T-cell (primary cell): ENCODE measurements at places on chromosomes 12 and 14. TPM values are rescaled to one million over a fixed set of nuclear protein-coding genes. Genes with fewer than 3 reads are reported as not detected.

AICDA gene
- total RNA-seq, result 0.10 TPM

AEBP2 gene
- 66.1 TPM for total RNA-seq

PDZRN4 gene
- not detected for total RNA-seq

B3GNT4 gene
- total RNA-seq, result 0.35 TPM

DNA sequence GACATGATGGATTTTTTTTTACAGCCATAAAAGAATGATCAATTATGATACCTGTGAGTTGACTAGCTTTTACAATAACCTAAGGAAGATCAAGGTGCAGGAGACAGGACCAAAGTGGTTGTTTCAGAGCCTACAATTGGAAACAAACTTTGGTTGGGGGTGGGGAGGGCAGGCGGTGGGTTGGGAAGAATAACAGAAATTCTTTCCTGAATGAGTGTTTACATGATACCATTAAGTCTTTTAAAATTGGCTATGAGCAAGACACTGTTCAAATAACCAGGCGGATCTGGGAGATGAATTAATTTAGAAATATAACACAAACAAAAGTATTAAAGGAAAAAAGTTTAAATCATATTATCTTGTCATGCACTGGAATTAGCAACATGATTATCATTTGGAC lies 7.2 kb downstream of the NFYB start:
- DNase-seq, result no peak
- no peak overlapping the region for H3K27ac ChIP-seq
- H3K36me3 ChIP-seq, result peaks cover 64% of the 10 kb centered on the region

- H3K4me3 ChIP-seq, result no peak overlapping the region
- no peak for DNase-seq
- H3K27me3 ChIP-seq, result no peaks in the 10 kb centered on the region
- H3K36me3 ChIP-seq, result no peaks in the 10 kb centered on the region
These were observed 83.3 kb upstream of the PPM1H start for GRCh38 chr12:63018273-63018672.

DNA sequence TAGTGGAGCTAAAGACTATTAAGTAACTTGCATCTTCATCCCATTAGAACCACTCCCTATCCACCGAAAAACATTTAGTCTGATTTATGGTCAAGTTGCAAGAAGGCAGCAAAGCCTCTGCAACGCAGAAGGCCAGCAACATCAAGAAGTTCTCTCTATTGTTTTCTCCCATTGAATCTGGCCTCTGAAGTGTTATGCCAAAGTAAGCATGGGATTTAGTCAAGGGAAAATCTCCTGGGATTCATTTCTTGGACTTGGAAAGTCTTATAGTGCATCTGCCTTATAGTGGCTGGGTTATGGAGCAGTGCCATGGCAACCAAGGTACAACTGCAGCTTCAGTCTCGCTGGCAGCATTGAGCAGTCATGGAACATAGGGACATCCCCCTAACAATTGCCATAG lies 87.7 kb upstream of the KRR1 start:
- H3K36me3 ChIP-seq, result no peaks in the 10 kb centered on the region
- DNase-seq, result no peak
- H3K4me3 ChIP-seq, result no peak overlapping the region
- no peaks in the 10 kb centered on the region for H3K4me1 ChIP-seq

- no peaks in the 10 kb centered on the region for H3K27me3 ChIP-seq
- H3K4me1 ChIP-seq, result no peaks in the 10 kb centered on the region
- no peaks in the 10 kb centered on the region for H3K36me3 ChIP-seq
- no peak overlapping the region for H3K4me3 ChIP-seq
These were observed 268.7 kb upstream of the PDE3A start for GRCh38 chr12:20099395-20100183.

- no peaks in the 10 kb centered on the region for H3K27me3 ChIP-seq
- peaks cover 29% of the 10 kb centered on the region for H3K4me1 ChIP-seq
- H3K36me3 ChIP-seq, result peaks cover 60% of the 10 kb centered on the region
These were observed 52.3 kb downstream of the SYNE3 start for GRCh38 chr14:95464103-95464502.

GRCh38 chr12:93743229-93743998 lies 66.2 kb downstream of the CRADD start:
- H3K27me3 ChIP-seq, result no peaks in the 10 kb centered on the region
- H3K27ac ChIP-seq, result no peak overlapping the region
- H3K4me1 ChIP-seq, result peaks cover 10% of the 10 kb centered on the region
- H3K4me3 ChIP-seq, result no peak overlapping the region

DNA sequence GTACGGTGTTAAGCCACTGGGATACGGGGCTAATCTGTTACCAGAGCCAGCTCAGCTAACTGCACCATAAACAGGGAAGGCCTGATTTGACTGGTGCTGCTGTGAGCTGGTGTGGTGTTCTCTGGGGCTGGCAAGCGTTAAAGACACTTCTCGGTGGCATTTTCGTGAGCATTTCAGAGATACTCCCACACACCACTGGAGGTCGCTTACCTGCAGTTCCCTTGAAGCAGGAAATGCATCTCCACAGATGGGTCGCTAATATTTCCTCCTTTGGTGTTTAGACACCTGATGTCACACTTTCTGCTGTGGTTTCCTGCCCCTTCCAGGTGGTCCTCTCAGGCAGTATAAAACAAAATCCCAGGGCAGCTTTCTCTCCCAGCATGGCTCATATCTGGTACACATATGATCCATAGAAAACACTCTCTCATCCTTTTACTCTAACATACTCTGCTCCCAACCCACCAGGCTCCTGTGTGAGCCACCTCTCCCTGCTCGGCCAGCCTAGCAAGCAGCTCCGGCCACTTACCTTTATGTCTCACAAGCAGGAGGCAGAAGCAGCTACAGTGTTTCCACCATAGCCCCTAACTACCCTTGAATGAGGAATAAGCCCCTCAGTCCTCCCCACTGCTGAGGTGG lies 129.9 kb upstream of the GRIN2B start:
- H3K36me3 ChIP-seq, result no peaks in the 10 kb centered on the region
- no peak for DNase-seq

DNA sequence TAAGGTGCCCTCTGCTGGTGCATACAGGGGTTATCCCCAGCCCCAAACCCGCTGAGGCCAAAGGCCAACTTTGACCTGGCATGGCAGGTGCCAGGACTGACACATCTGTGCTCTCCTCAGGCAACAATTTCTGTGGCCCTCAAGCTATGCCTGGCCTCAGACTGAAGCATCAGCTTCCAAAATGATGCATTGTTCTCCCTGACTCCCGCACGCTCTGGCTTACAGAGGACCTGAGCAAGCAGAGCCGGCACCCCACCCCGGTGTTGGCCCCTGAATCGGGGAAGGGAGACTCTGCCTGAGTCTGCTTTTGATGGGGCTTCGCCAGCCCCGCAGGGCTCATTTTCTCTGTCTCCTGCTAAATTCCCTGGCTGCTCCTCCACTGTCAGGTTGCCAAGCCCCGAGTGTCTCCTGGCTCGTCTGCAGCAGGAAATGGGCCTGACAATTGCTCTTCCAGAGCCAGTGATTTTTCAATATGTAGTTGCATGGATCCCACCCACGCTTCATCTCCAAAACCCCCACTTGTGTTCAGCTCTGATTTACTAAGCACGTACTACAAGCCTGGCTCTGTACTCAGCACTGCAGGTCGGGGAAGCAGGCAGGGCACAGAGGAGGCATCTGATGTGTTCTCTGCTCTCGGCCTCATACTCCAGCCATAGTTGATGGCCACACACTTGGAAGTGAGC lies 126.1 kb downstream of the SLC38A6 start:
- no peaks in the 10 kb centered on the region for H3K36me3 ChIP-seq
- no peak overlapping the region for H3K4me3 ChIP-seq
- no peak for DNase-seq
- no peaks in the 10 kb centered on the region for H3K4me1 ChIP-seq
- H3K27ac ChIP-seq, result no peak overlapping the region

DNA sequence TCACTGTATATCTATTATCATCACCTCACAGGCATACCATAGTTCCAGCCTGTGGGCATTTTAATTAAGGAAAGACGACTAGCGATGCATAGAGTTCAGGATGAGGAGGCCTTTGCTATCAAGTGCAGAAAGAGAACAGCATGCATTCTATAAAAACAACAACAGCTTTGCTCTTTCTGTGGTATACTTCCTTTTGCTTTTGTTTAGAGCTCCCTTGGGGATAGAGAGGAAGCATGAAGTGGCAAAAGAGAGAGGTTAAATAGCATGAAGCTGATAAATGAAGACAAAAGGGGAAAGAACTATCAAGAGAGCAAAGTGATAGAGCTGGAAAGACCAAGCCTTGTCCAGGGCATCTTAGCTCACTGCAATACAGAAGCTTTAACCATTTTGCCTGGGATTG lies 23.5 kb downstream of the IFNG-AS1 start:
- H3K36me3 ChIP-seq, result no peaks in the 10 kb centered on the region
- H3K4me1 ChIP-seq, result no peaks in the 10 kb centered on the region
- DNase-seq, result no peak
- no peak overlapping the region for H3K27ac ChIP-seq
- no peak overlapping the region for H3K4me3 ChIP-seq

- no peak for DNase-seq
- H3K27ac ChIP-seq, result no peak overlapping the region
- peak overlapping the region; percentile 70 for H3K4me3 ChIP-seq
- H3K27me3 ChIP-seq, result no peaks in the 10 kb centered on the region
These were observed 1.3 kb downstream of the CDK4 start for GRCh38 chr12:57750561-57751431.

- no peak overlapping the region for H3K27ac ChIP-seq
- no peaks in the 10 kb centered on the region for H3K36me3 ChIP-seq
- no peaks in the 10 kb centered on the region for H3K4me1 ChIP-seq
- no peak for DNase-seq
- H3K4me3 ChIP-seq, result no peak overlapping the region
These were observed 21.1 kb downstream of the MLH3 start for GRCh38 chr14:75030147-75030546.

GRCh38 chr14:58797010-58797429 lies 159.3 kb downstream of the DACT1 start:
- no peak overlapping the region for H3K4me3 ChIP-seq
- no peak for DNase-seq
- H3K27me3 ChIP-seq, result no peaks in the 10 kb centered on the region
- no peak overlapping the region for H3K27ac ChIP-seq
- H3K4me1 ChIP-seq, result no peaks in the 10 kb centered on the region
- no peaks in the 10 kb centered on the region for H3K36me3 ChIP-seq

DNA sequence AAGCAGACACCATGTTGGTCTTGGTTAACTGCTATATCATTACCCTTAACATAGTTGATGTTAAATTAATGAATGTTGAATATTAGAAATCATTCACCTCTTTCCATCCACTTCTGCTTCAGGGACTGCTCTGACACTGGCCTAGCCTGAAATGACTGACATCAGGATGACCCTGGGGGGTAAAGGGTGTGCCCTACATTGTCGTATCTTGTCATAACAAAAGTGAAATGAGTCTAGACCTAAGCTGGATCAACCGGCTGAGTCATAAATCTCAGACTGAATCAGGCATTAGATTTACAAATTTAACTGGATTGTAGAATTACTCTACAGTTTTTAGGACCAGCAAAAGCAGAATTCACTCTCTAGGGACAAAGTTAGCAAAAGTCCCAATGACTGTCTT lies 35.3 kb downstream of the KICS2 start:
- no peak overlapping the region for H3K27ac ChIP-seq
- H3K4me3 ChIP-seq, result no peak overlapping the region
- peaks cover 2% of the 10 kb centered on the region for H3K36me3 ChIP-seq
- no peak for DNase-seq
- no peaks in the 10 kb centered on the region for H3K27me3 ChIP-seq

DNA sequence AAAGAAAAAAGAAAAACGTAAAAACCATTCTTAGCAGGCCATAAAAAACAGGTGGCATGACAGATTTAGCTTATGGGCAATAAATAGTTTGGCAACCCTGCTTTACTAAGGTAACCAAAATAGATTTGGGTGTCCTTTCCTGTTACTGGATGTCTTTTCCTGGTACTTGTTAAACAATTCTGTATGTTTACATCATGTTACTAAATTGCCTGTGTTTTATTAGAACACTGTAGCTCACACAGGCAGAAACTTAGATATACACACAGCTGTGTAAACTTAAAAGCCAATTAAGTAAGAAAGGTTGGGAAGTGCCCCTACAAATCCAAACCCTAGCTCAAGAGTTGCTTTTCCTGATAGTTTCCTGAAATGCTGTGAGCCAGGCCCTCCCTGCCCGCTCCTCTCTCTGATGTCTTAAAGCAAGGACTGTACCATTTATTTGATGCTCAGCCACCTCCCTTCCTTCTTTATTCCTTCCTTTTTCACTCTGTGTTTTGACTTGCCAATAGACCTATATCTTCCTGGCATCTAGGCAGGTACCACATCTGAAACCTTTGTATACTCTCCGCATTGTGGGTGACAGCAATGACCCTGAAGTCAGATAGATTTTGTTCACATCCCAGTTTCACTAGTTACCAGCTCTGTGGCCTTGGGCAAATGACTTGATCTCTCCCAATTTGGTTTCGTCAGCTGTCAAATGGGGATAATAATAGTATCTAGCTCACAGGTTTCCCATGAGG lies 3.7 kb upstream of the CAMKK2 start:
- no peaks in the 10 kb centered on the region for H3K36me3 ChIP-seq
- no peak overlapping the region for H3K27ac ChIP-seq
- H3K27me3 ChIP-seq, result no peaks in the 10 kb centered on the region
- no peak for DNase-seq
- peaks cover 10% of the 10 kb centered on the region for H3K4me1 ChIP-seq
- H3K4me3 ChIP-seq, result no peak overlapping the region

GRCh38 chr12:45219621-45220020 lies 3.7 kb downstream of the ANO6 start:
- peaks cover 20% of the 10 kb centered on the region for H3K4me1 ChIP-seq
- no peak for DNase-seq
- no peaks in the 10 kb centered on the region for H3K36me3 ChIP-seq
- H3K4me3 ChIP-seq, result no peak overlapping the region

- H3K36me3 ChIP-seq, result no peaks in the 10 kb centered on the region
- peaks cover 2% of the 10 kb centered on the region for H3K27me3 ChIP-seq
- H3K4me3 ChIP-seq, result no peak overlapping the region
- no peak for DNase-seq
- H3K4me1 ChIP-seq, result no peaks in the 10 kb centered on the region
These were observed 30.5 kb upstream of the METAP2 start for GRCh38 chr12:95443459-95443858.

GRCh38 chr12:95147866-95148265 lies 69.4 kb downstream of the FGD6 start:
- H3K4me1 ChIP-seq, result no peaks in the 10 kb centered on the region
- no peak for DNase-seq
- H3K36me3 ChIP-seq, result no peaks in the 10 kb centered on the region
- H3K27ac ChIP-seq, result no peak overlapping the region
- H3K27me3 ChIP-seq, result no peaks in the 10 kb centered on the region
- H3K4me3 ChIP-seq, result no peak overlapping the region
